ENCODE measurements at places on chromosomes 12 and 14.

GRCh38 chr14:75906680-75907280 lies 75.0 kb downstream of the TGFB3 start:
- peak; percentile 7 for DNase-seq

GRCh38 chr12:802242-803120 lies 50.1 kb downstream of the WNK1 start:
- no peak for DNase-seq

DNA sequence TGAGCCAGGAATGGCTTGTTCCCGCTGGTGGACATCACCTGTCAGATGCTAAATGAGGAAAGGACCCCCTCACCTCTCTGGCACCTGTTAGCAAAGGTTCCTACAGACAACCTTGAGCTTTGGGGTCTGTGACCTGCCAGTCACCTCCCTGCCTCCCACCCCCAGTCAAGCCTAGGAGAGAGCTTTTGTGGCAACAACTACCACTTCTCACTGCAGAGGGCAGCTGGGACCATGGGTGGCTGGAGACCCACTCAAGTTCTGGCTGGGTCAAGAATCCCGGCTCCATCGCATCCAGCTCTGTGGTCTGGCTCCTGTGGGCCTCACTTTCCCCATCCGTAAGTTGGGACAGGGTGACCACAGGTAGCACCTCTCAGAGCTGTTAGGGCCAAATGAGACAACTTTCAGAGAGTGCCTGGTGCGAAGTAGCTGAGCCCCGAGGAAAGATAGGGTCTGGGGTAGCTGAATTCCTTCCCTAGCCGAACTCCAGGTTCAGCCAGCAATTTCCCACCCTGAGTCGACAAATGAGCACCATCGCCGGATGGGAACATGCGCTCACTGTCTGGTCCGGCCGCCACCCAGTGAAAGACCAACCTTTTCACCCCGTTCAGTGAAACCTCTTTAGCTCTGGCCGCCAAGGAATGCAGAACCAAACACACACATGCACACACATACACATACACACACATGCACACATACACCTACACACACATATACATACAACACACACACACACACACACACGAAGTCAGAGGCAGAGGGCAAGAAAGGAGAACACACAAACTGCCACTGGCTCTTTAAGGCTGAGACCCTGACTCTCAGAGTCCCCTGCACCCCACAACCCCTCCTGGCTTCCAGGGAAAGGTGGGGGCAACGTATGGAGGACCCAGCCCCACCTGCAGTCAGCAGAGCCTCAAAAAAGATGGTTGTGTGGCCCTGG lies 1.9 kb downstream of the TMEM119 start:
- no peak for DNase-seq

- DNase-seq: no peak
Measured at GRCh38 chr12:127664901-127665300, 602.1 kb upstream of the TMEM132C start.

- no peak for DNase-seq
Measured at GRCh38 chr12:6382371-6382770, 1.6 kb upstream of the LTBR start.
